ENCODE measurements at places on chromosomes 12 and 14.
A peak's percentile ranks its signal among the peaks of the same experiment; 100 is the strongest.

GRCh38 chr12:42492267-42492666, 97.3 kb downstream of the PRICKLE1 start:
- DNase-seq, result no peak

GRCh38 chr12:3432868-3433267, 58.1 kb upstream of the PRMT8 start:
- DNase-seq, result no peak

GRCh38 chr14:68820536-68820935, 27.7 kb upstream of the ZFP36L1 start:
- DNase-seq, result no peak

DNA sequence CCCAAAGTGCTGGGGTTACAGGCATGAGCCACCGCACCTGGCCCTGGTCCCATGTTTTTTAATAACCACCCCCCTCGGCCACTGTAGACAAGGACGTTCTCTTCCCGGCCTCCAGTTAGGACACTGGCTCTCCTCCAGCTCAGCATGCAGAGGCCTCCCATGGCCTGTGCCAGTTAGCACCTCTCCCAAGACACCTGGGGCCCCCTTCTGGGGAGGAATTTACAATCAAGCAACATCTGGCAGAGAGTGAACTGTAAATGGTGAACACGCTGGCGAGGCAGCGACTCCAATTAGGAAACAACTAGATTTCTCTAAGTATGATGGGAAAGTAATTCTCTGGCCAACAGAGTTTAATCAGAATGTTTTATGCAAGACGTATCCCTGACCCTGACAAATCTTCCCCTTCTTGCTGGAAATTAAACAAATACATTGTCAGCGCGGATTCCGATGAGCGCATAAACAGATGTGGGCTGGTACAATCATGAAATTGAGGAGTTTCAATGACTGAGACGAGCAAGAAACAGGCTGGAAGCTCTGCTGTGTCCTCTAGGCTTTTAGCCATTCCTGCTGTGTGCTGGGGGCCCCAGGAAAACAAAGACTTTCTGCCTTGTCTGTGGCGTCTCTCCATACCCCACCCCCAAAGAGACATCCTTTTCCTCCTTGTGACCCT, 61.7 kb upstream of the DLK1 start:
- DNase-seq, result no peak

DNA sequence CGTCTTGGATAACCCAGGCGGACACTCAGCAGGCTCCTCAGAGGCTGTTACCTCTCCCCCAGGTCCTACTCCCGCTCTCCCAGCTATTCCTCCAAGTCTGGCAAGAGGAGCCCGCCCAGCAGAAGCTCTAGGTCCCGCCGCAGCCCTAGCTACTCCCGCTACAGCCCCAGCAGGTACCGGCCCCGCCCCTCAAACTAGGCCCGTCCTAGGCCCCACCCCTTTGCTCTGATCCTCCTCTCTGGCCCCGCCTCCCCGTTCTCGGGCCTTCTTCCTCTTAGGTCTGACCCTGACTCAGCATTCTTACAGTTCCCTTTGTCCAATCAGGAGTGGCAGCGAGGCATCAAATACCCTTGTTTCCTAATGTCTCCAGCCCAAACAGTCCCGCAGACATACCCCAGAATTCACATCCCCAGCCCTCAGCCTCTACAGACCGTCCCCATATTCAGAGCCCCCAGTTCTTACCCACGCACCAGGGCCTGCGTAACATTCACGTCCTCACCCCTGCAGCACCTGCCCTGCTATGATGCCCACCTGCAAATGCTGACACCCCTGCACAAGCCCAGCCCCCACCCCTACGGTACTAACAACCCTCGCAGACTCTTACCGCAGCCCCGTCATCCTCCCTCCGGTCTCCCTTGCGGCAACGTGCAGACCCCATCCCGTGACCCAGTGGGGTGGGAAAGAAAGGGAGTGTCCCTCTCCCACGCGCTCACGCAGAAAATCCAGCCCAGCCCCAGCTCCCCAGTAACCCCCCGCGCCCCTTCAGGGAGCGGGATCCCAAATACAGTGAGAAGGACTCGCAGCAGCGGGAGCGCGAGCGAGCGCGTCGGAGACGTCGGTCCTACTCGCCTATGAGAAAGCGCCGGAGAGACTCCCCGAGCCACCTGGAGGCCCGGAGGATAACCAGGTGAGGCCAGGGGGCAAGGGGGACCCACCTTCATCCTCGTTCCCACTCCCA, 25.0 kb upstream of the HSPB8 start:
- DNase-seq, result no peak

GRCh38 chr12:51531978-51532497, 59.0 kb upstream of the SCN8A start:
- peak; percentile 78 for DNase-seq

DNA sequence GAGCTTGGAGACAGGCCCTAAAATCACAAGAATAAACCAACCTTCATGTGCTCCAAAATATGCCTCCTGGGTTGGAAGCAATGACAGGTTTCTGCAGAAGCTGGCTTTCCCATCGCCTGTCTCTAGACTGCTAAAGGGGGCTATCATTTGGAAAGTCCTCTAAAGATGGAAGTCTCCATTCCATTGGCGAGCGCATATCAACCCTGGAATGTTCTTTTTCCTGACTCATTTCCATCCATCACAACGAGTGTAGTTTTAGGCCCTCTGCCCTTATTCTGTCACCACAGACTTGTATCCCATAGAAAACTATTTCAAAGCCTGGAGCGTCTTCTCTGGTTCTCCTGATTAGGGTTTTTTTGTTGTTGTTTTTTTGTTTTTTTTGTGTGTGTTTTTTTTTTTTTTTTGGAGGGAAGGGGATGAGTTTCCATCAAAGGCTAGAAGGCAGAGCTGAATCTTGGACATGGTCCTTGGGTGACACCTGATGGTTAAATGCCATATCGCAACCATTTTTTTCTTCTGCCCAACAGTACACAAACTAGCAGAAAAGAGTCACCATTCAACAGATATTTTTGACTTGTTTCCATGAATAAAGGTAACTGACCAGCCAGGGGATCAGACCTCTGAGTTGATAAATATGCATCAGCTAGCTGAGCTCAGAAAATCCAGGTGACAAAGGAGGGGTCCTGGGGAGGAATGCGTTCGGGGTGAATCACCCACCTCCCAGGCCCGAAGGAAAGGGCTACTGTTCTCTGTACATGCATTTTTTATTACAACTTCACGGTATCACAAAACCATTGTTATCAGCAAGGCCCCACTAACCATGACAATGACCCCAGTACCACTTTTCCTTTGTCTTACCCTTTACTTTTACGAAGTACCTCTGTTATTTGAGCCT, 40.5 kb downstream of the KCNA5 start:
- peak; percentile 66 for DNase-seq

- peak; percentile 71 for DNase-seq
Measured at GRCh38 chr12:106090591-106091445, 47.9 kb downstream of the NUAK1 start.

- DNase-seq, result no peak
Measured at GRCh38 chr12:31331242-31331641, 5.3 kb upstream of the SINHCAF start.

DNA sequence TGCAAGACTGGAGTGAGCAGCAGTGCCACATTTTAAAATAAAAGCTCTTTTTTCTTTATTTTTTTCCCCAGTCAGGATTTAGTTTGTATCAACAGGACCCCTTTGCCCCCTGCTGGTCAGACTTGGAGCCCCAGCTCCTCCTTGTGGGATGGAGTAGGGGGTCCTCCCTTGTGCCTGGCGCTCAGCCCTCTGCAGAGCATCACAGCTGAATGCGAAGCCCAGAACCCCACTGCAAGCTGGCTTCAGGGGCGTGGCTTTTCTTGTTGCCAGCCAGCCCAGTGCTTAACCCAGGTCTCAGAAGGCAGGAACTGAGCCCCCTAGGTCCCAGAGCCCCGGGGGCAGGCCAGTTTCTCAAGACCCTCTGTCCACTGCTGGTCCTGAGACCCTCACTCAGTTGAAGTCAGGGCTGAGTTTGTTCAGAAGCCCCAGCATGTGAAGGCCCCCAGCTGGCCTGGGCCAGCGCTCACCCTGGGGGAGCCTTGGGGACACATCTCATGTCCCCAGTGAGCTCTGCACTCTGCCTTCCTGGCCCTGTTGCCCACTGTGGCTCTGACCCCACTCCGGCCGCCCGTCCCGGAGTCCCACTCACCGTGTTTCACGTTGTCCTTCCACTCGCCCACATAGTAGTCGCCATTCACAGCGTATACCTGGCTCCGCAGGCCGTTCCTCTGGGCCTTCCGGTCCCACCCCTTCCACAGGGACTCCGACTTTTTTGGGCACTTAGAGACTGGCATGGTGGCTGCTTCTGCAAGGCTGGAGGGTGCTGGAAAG, 519 bp downstream of the MORN3 start:
- peak; percentile 46 for DNase-seq

DNA sequence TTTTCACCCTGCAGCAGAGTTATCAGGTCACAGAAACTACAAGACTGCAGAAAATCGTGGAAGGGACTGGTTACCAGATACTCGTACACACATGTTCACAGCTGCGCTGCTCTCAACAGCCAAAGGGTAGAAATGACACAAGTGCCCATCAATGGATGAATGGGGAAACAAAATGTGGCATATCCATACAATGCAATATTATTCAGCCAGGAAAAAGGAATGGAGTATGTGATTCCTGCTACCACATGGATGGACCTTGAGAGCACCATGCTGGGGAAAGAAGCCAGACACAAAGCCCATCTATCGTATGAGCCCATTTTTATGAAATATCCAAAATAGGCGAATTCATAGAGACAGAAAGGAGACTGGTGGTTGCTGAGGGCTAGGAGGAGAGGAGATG, 1.7 kb upstream of the RIMBP2 start:
- no peak for DNase-seq

DNA sequence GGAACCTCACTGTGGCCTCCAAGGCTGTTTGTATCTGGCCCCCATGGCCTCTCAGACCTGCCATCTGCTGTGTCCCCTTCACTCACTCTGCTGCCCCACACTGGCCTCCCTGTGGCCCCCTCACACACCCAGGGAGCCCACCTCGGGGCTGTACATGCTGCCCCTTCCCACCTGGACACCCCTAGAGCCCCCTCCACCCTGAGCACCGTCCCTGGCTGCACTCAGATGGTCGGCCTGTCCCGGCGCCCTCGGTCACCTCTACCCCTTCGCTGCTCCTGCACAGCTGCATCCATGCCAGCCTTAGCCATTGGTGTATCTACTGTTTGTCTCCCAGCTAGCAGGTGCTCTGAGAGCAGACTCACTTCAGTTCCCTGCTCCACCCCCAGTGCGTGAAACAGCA, 144.4 kb downstream of the RIMBP2 start:
- DNase-seq, result no peak

DNA sequence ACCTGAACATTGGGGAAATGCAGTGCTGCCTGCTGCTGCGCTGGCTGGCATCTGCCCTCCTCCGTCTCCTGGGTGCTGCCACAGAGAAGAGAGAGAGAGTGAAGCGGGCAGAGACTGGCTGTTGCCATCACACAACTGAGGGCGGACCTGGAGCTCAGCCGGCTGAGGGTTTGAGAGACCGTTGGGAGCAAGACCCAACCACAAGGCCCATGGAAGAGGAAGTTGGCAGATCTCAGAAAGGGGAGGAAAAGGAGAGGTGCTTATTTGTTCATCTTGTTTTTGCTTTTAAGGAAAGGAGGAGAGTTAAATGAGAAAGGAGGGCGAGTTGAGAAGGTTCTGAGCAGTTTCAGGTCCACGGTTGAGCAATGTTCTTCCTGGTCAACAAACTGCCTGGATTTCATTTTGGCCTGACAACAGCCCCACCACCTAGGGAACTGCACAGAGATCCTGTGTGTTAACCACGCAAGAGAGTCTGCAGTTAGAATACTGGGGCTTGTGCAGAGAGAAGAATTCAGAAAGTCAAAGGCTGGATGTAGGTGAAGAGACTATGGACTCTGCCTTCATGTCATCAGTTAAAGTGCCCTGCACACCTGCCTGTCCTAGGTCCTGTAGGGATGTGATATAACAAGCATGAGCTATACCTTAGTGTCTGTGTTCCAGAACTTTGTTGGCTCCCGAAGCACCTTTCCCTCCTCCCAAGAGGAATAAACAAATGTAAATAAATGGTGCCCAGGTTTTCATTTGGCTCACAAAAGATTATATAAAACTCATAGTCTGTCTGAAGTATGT, 124.6 kb downstream of the ETV6 start:
- no peak for DNase-seq

DNA sequence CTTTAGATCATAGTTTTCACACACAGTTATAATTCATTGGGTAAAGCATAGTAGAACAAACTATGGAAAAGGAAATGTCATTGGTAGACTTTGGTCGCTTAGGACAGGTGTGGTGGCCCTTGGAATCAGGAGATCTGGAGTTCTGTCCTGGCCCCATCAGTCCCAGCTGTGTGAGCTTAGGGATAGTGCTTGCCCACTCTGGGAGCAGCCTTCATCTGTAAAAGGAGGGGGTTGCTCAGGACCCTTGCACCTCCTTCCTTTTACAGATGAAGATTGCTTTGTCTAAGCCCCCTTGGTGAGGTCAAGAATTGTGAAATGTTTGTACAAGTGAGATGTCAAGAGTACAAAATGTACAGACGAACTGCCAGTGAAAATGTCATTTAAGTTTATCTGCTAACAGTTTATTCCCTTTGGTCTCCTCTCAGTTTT, 93.2 kb downstream of the BORCS5 start:
- DNase-seq, result no peak

- DNase-seq, result no peak
Measured at GRCh38 chr14:99189201-99189801, 82.7 kb downstream of the BCL11B start.

GRCh38 chr12:126480451-126480850, 1415.2 kb downstream of the AACS start:
- no peak for DNase-seq

DNA sequence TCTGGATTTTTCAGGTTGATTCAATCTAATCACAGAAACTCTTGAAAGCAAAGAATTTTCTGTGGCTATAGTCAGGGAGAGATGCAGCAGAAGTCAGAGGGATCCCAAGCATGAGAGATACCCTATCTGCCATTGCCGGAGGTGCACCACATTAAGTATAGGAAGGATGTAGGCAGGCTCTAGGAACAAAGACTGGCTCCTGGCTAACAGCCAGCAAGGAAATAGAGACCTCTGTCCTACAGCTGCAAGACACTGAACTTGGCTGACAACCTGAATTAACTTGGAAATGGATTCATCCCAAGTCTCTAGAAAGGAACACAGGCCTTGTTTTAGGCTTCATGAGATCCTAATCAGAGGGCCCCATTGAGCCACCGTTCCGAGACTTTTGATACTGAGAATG, 364.9 kb upstream of the FLRT2 start:
- DNase-seq, result no peak

DNA sequence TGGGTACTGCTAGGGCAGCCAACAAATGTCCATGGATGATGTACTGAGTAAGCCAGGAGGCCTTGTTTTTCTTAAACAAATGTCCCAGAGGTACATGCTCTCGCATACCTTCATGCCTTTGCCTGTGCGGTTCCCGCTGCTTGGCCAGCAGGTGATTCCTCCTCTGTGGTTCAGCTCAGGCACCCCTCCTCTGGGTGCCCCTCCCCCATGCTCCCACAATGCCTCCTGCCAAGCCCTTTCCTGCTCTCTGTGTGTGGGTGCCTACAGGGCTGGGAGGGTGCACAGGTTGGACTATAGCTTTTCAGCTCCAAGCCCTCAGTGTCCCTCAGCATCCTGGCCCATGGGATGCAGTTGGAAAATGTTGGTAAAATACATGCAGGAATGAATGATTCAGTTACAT, 23.5 kb downstream of the ASB2 start:
- DNase-seq, result no peak

- DNase-seq, result no peak
Measured at GRCh38 chr12:97211416-97211930, 251.1 kb upstream of the RMST start.
